Glutamatergic neuron (in vitro differentiated cells): ENCODE measurements at places on chromosomes 7 and 10.

DNA sequence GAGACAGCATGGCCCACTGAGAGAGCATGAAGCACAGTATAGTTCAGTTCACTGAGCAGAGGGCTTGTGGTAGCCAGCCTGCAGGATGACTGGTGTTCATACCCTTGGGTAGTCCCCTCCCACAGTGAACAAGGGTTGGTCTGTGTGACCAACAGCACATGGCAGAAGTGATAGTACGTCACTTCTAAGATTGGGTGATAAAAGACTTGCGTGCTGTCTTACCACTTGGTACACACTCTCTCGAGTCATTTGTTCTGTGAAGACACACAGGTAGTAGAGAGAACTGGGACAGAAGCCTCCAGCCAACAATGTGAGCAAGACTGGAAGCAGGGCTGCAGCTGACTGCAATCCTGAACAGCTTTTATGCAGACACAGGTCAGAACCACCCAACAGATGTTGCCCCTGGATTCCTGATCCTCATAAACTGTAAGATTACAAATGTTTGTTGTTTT is 14.6 kb downstream of the EPC1 start:
- no peak for DNase-seq

GRCh38 chr7:42414941-42415505 is 178.0 kb upstream of the GLI3 start:
- no peak for DNase-seq

DNA sequence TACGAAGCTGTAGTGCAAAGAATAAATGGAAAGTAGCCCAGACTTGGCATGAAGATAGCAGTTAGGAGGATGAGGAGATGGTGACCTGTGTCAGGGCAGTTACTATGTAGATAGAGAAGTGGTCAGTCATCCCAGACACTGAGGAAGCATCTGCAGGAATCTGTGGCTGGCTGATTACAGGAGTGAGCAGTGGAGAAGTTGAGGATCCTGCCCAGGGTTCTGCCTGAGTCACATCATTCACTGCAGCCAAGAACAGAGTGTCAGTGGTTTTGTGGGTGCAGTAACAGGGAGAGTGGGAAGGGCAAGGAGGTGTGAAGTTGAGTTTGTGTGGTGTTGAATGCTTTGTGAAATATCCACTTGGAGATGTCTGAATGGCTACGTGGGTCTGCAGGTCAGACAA is 676.4 kb upstream of the NRP1 start:
- DNase-seq, result no peak

DNA sequence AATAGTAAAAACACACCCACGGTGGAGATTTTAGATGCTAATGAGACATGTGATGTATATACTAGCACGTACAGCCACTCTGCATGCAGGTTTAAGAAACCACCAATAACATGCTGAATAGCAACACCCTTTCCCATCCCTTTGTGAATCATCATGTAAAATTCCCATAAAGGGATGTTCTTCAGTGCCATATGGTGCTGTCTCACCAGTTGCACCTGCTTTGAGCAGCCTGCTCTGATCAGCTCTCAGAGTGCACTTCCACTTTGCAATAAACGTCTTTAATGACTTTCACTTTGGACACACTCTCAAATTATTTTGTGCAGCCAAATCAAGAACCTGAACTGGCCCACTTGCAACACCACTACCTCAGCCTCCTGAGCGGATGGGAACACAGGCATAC is 615.0 kb downstream of the ANKRD7 start:
- DNase-seq, result no peak
